B cell (primary cell): ENCODE measurements at places on chromosomes 5 and 9.

- peak; percentile 42 for DNase-seq
Observed at GRCh38 chr9:4117835-4118610, 181.8 kb downstream of the GLIS3 start.

DNA sequence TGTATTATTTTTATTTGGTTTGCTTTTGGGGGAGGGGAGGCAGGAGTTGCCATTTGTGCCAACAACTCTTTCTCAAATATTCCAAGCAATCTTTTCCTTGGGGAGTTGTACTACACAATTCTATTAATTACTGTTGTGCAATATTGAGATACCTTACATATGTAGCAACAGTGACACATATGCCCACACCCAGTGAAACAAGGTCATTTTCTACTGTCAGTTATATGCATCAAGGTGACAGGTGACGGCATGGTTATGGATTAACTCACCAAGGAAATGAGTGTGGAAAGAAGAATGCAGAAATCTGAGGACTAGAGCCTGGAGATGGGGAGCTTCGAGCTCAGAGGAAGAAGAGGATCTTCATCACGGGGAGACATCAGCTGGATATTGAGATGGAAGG, 17.9 kb upstream of the MSMP start:
- no peak for DNase-seq

GRCh38 chr5:37717613-37718431, 122.0 kb downstream of the GDNF start:
- no peak for DNase-seq

- no peak for DNase-seq
Observed at GRCh38 chr5:132428147-132428482, 58.6 kb downstream of the SLC22A5 start.

- DNase-seq: no peak
Observed at GRCh38 chr9:20286969-20287368, 335.3 kb downstream of the MLLT3 start.

- peak; percentile 45 for DNase-seq
Observed at GRCh38 chr5:72137826-72138409, 30.6 kb downstream of the MAP1B start.

DNA sequence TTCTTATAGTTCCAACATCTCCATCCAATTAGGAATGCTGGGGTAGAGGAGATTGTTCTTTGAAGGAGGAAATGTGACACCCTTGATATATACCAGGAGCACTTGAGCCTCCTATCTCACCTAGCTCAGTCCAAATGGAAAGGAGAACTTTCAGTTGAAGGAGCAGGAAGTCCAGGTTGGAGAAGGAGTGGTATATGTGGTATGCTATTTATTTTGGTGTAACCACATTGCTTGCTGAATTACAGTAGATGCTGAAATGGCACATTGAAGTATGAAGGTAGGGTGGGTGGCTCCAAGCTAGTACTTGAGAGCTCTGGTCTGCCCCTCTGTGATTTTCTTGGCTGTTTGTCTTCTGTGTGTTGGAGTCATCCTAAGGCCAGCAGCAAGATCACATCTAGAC, 6.1 kb downstream of the CSNK1G3 start:
- DNase-seq: peak; percentile 39

GRCh38 chr9:128629852-128630545, 26.6 kb downstream of the DYNC2I2 start:
- DNase-seq: no peak

- no peak for DNase-seq
Observed at GRCh38 chr9:21862871-21863270, 60.4 kb downstream of the MTAP start.
